ENCODE measurements at places on chromosomes 13 and 19.

- DNase-seq = no peak
Measured at GRCh38 chr13:33785384-33785783, 32.6 kb upstream of the RFC3 start.

- DNase-seq = no peak
Measured at GRCh38 chr13:51000061-51000460, 90.5 kb downstream of the RNASEH2B start.

DNA sequence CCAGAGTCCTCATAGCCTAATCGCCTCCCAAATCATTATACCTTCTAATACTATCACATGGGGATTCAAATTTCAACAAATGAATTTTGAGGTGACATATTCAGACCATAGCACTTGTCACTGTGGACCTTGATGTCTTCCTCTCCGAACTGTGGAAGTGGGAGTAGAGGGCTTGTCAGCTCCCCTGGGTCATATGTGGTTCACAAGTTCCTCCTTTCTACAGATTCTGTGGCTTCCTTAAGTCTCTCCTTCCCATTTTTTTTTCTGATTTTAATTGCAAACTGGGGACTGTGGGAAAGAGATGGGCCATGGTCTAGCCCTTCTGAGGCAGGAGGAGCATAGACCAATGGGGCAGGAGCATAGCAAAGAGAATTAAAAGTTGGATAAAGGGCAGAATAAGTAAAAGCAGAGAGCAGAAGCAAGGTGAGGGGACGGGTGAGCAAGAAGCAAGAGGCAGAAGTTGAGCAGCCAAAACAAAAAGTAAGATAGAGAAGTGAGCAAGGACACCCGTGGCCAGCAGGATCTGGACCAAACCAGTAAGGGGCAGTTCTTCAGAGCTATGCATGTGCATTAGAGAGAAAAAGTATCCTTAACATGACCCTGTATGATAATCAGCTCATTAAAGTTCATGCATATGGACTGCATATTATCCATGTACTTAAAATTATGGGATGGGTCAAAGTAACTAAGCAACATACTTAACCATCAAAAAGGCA lies 2.6 kb upstream of the SIGLEC7 start:
- no peak for DNase-seq

DNA sequence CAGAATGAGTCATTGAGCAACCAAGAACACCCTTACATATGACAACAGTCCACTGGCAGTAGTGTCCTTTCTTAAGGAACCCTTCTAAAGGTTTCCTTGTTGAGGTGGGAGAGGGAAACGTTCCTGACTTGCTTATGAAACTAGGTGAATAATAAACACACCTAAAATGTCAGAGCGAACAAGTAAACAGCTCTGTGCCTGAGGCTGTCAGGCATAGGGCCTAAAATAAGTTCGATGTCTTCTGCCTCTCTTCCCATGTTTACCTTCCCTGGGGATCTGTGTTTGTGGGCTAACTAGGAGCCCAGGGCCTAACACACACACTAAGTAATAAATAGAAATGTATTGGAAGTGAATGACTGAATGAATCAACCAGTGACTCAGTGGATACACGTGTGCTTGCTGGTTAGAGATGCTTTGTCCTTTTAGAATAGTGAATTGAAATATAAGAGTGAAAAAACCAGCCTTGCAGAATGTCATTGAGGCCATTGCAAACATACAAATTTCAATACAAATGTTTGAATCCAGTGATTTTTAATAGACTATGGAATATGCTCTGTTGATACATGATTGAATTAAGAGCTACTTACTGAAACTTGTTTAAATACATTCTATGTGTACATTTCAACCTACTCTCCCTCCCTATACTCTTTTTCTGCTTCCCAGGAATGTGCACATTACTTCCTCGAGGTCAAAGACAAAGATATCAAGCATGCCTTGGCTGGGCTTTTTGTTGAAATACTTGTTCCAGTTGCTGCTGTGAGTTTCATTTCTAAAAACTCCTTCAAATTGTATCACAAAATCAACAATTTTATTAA lies 102.9 kb downstream of the FRY start:
- no peak for DNase-seq

DNA sequence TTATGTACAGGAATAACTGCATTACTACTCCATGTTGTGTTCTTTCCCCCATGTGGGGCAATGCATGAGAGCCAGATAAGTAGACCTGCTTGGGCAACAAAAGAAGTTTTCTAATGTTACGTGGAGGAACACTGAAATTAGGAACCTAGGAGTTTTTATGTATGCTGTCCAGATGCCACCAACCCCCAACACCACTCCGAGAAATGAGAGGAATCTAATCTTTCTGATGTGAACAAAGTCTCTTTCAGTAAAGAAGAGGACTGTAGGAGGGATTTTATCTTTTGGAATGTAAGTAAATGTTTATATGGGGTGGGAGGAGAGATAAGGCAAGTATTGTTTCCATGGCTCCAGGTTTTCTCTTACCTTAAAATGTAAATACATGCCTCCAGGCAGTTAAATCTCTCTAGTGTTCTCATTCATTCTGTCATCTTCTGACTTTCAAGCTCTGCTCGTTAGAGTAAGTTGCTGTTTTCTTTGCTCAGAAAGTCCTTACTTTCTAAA lies 820.6 kb downstream of the PCDH17 start:
- DNase-seq = no peak

DNA sequence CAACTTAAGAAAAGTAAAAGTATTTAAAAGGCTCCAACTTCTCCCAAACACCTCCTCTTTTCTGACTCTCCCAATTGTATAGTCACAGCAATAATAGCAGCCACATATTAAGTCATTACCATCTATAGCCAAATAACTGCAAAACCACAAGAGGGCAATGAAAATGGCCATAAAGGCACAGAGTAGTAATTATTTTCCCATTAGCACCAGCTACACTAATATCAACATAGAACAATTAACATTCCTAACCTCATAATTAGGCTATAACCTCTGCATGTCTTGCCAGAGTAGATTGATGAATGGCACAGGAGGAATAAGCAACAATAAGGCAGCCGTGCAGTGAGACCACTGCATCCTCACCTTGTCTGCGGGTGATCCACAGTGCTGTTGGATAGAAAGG lies 226.4 kb upstream of the SERP2 start:
- DNase-seq = no peak

DNA sequence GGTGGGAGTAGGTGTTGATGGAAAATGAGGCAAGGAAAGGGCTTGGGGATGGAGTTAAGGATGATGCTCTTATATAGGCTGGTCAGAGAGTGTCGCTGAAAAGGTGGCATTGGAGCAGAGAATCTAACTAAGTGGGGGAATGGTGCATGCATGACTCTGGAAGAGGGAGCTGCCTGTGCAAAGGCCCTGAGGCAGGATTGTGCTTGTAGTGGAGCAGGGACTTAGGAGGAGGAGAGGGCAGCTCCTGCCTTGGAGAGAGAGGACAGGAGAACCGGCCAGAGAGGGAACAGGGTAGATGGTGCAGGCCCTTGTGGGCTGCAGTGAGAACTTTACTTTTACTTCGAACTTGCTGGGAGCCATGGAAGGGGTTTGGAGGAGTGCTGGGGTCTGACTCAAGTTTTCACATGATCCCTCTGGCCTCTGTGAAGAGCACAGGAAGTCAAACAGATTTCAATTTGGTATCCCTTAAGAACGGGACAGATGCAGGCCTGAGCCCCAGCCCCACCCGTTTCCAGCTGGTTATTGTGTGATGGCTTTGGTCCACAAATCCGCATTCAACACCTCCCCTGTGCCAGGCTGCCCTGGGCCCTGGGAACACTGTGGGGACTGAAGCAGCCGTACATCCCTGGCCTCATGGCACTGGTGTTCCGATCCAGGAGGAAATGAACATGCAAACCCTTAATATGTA lies 7.0 kb downstream of the AP2A1 start:
- peak; percentile 27 for DNase-seq

GRCh38 chr19:9793071-9793591 lies 24.6 kb upstream of the ZNF846 start:
- no peak for DNase-seq

DNA sequence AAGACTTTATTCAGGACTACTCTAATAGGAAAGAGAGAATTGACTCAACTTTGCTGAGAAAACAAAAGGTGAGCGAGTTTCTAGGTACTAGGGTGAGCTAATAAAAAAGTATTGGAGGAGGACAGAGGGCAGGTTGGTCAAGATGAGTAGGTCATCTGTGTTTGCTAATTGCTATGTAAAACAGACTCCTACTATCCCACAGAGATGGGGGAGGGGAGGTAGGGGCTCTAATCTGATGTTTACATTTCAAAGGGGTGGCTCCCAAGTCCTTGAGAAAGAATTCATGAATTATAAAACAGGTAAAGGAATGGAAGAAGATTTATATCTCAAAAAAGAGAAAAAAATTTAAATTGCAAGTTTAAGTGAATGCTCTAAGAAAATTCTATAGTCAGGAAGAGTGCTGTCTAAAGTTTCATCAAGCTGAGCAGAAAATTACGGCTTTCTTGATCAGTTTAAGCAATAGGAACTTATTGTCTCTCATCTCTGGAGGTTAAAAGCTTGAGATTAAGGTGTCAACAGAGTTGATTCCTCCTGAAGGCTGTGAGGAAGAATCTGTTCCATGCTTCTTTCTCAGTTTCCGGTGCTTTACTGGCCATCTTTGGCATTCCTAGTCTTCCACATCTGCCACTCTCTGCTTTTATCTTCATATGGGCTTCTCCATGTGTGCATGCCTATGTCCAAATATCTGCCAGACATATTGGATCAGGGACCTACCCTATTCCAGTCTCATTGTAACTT lies 790.3 kb downstream of the SLITRK5 start:
- DNase-seq = no peak

GRCh38 chr19:18157465-18158063 lies 4.6 kb downstream of the PIK3R2 start:
- DNase-seq = no peak

- DNase-seq = no peak
Measured at GRCh38 chr19:49692147-49692506, 1.2 kb downstream of the CPT1C start.

GRCh38 chr19:49830766-49831165 lies 12.7 kb downstream of the MED25 start:
- DNase-seq = no peak
